DMS 273 treated with DMSO at 0.1 percent for 48 hours (cell line): ENCODE measurements at places on chromosomes 6 and 20.

- peak; percentile 1 for DNase-seq
Measured at GRCh38 chr6:168035098-168035660, 37.7 kb downstream of the KIF25 start.

DNA sequence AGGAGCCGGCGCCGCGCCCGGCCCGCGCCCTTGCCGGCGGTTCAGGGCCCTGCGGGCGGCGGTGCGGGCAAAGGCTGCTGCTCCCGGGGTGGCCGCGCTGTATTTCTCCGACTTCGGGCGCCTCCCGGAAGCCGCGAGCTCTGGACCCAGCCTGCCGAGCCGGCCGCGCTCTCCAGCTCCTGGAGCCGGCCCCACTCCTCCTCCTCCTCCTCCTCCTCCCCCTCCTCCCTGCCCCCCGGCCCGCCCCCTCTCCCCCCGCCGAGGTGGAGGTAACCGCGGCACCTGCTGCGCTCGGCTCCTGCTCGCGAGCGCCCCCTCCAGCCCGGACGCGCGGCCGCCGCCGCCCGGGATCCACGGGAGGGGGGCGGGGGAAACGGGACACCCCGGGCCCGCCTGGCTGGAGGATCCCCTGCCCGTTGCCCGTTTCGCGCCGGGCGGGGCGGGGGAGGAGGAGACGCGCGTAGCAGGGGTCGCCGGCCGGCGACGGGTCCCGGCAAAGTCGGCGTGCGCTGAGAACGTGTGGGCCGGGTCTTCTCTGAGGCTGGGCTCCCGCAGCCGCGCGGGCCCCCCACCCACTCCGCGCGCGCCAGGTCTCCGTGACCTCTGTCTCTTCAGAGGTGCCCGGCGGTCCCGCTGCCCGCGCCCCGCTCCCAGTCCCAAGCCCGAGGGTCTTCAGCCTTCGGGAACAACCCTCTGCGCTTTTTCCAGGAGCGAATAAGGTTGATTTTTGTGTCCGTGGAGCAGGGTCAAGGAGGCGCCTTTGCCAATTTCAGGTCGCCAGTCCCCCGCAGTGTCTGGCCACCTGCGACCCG is at the start of gene SLC22A23:
TSS of gene SLC22A23 (minus strand) at position 153 of the 812 bp plus-strand sequence. CDS start 491 bp downstream, outside the sequence.
- no peak for DNase-seq

DNA sequence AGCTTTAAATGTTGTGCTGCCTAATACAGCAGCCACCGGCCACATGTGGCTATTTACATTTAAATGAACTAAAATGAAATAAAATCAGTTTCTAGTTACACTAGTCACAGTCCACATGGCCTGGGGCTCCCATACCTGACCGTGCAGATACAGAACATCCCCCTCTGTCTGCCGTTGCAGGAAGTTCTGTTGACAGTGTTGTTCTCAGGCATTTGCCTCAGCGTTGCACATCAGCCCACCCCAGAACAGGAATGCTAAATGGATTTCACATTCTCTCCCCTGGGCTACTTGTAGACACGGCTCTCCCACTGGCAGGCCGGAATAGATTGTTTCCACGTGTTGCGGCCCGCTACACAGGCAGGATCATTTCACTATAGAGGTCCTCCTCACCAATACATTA is 26.3 kb downstream of the JAG1 start:
- DNase-seq, result no peak

DNA sequence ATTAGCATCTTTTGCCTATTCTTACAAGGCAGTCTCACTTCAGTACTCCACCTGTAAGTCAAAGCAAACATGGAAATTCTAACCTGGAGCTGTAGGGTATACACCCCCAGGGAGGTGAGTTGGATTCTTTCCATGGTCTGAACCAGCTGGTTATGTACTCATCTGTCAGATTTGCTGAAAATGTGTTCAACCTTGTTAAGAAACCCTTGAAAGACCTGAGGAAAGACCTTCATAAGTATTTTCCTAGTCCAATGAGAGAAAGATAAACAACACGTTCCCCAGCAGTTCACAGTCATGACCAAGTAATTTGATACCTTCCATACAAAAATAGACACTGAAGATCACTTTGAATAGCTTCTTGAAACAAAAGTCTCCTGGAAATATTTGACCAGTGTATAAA is 42.5 kb downstream of the ID4 start:
- no peak for DNase-seq

DNA sequence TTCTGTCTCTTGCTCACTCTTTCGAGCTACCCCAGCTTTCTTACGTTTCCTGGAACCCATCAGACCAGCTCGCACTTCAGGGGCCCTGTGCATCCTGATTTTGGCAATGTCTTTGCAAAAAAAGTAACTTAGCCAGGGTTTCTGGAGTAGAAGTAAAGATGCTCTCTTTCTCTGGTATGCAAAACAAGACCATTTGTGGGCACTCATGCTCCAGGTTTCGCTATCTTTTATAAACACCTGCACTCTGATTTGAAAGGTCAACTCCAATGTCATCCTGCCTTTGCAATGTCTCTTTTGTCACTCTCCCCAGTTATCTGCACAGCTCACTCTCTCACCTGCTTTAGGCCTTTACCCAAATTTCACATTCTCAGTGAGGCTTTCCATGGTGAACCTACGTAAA is 869.1 kb downstream of the QKI start:
- no peak for DNase-seq
